ENCODE measurements at places on chromosomes 12 and 14.

GRCh38 chr12:54421879-54422250 lies 2.8 kb upstream of the ITGA5 start:
- no peak for DNase-seq

- DNase-seq: no peak
Observed at GRCh38 chr14:100165376-100165775, 5.9 kb upstream of the DEGS2 start.

GRCh38 chr12:583251-583869 lies 79.9 kb downstream of the NINJ2 start:
- no peak for DNase-seq

DNA sequence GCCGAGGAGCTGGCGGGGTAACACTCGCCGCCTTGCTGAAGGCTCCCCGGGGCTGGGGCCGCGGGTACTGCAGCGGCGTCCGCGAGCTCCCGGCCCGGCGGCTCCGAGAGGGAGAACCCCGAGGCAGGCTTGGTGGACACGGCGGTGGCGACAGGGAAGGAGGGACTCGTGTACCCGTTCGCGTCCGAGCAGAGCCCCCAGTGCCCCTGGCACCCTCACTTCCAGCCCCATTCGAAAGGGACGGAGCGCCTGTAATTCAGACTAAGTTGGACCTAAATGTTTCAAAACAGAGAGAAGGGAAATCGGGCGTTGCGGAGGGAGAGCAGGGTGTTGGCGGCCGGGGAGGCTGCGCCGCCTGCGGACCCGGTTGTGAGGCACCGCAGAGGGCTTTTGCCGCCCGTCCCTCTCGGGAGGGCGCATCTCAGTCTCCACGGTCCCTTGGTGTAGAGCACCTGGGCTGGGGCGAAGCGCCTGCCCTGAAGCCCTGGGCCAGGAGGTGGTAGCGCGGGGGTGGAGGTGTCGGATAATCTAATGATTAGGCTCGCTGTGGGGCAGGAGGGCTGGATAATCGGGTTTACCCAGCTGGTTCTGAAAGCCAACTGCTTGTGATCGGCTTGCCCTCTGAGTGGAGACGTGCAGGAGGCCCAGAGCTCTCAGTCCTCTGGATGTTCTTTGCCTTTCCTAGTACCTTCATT lies 771 bp downstream of the DAAM1 start:
- DNase-seq: peak; percentile 33

DNA sequence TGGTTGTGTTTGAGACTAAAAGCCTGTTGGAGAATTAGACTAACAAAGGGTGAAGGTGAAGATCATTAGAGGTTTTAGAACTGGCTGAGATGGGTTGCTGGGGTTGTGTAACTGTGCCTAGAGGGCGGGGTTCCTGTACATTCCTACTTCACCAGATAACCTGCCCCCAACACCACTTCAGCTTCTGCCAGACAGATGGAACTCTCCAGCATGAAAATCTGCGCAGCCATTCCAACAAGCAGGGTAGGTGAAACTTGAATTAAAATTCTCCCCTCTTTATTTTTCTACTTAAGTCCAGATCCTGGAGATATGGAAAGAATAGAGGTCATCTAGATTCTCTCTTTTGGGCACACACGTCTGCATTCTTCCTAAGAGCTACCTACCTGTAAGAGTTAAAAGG lies 6.0 kb downstream of the FOXG1 start:
- DNase-seq: no peak

GRCh38 chr14:64639340-64639821 lies 64.8 kb upstream of the PLEKHG3 start:
- DNase-seq: no peak

DNA sequence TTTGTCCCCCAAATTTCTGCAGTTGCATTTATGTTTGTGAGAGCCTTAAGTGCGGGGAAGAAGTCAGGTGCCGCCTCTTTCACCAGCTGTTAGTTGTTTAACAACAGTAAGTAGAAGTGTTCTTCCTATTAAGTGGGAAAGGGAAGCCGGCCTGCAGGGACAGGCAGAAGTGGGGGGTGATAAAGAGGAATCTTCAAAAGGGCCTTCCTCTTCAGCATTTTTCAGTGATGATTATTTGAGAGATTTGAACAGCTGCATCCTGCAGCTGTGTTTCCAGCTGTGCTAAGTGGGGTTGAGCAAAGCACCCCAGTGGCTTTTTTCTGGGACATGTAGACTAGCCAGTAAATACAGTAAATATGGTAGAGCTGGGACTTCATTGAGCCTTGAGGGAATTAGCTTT lies 32.1 kb upstream of the SLC38A1 start:
- DNase-seq: no peak

- DNase-seq: no peak
Observed at GRCh38 chr14:80576401-80576800, 365.1 kb upstream of the DIO2 start.

GRCh38 chr12:57632958-57633840 lies at the start of gene B4GALNT1:
Gene B4GALNT1, minus strand, starts transcription at chr12:57633201. Its CDS starts 1,069 bp downstream, at chr12:57632132.
- DNase-seq: peak; percentile 53

DNA sequence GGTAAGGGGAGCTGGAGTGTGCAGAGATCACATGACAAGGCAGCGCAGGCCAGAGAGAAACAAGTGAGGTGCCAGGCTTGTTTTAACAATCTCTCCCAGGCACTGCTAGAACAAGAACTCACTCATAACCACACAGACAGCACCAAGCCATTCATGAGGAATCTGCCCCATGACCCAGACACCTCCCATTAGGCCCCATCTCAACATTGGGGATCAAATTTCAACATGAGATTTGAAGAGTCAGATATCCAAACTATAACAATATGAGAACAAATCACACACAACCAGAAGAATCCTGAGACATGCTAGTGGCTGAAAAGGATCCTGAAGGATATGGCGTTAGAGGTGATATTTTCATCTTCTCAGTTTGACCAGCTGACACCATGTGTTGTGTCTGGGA lies 21.9 kb downstream of the OR6J1 start:
- no peak for DNase-seq

GRCh38 chr12:117491711-117492110 lies 130.3 kb upstream of the NOS1 start:
- DNase-seq: no peak

- no peak for DNase-seq
Observed at GRCh38 chr14:35336494-35337268, 44.5 kb downstream of the PSMA6 start.

DNA sequence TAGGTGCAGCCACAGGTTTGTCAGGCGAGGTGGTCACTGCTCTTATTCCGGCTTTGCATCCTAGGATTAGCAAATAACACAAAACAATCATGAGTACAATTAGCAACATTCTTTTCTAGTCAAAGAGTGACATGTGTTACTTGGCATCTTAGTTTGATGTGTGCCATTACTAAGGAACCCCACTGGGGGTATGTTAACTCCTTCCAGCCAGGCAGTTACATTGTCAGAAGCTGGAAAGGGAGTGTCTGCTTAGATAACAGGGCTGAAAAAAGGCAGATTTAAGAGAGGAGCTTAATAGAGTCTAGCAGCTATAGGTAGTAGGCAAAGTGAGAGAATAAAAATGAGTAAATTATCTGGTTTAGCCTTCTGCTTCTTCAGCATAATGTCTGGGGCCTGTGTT lies 30.5 kb upstream of the METAP2 start:
- DNase-seq: no peak

DNA sequence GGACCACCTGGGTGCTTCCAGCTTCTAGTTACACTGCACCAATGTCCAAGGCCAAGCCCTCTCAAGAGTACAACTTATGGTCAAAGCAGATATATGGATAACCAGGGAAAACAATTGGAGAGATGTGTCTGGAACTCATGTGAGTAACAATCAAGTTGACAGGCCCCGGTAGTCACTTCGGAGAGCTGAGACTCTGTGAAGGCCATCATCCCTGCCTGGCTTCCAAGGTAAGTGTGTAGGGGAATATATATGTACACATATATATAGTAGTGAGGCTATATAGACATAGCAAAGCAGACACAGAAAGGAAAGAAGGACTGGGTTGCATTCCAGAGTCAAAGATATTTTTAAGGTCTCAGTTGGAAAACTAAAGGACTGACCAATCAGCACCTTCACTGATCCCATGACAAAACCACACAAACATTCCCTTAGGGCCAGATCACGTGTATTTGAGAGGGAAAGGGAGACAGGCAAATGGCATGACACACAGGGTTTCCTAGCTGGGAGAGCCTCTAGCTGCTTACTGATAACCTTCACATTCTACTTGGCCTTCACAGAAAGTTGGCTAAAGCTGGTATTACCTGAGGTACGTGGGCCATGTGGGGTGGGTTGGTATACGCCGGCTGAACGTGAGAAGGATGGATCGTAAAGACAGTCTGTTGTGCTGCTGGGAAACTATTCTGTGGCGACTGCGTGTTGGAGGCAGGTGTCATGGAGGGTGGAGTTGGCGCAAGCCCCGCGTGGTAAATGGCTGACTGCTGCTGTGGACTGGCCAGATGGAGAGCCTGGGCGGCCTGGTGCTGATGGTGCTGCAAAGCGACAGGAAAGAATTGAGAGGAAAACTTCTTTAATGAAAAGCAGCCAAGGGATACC lies 50.0 kb downstream of the SH2B3 start:
- DNase-seq: no peak

- no peak for DNase-seq
Observed at GRCh38 chr12:118520214-118521035, 144.1 kb downstream of the SUDS3 start.

DNA sequence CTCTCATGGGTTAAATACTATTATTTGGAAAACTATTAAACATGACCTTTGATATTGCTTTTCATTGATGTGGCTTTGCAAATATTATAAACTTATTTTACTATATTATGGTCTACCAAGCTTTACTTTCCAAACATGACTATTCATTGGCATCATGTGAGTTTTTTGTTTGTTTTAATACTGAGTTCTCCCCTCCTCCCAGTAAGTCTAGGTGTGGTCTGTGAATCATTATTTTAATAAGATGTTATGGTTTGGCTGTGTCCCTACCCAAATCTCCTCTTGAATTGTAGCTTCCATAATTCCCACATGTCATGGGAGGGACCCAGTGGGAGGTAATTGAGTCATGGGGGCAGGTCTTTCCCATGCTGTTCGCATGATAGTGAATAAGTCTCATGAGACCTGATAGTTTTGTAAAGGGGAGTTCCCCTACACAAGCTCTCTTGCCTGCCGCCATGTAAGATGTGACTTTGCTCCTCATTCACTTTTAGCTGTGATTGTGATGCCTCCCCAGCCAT lies 80.0 kb downstream of the BORCS5 start:
- no peak for DNase-seq

DNA sequence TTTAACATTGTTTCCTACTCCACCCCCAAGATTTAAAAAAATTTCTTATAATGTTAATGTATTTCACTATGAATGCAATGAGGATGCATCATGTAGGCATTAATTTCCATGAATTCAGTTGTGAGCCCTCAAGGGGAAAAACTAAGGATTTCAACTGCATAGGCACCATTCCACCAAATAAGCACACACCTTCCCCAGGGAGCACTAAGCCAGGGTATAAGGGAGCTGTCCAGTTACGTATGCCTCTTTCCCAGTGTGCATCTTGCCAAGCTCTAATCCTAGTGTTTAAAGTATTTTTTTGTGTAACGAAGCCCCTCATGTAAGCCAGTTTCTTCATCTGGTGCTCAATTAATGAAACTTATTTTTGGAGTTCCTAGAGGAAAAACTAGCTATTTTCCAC lies 6.6 kb downstream of the FERMT2 start:
- DNase-seq: no peak

DNA sequence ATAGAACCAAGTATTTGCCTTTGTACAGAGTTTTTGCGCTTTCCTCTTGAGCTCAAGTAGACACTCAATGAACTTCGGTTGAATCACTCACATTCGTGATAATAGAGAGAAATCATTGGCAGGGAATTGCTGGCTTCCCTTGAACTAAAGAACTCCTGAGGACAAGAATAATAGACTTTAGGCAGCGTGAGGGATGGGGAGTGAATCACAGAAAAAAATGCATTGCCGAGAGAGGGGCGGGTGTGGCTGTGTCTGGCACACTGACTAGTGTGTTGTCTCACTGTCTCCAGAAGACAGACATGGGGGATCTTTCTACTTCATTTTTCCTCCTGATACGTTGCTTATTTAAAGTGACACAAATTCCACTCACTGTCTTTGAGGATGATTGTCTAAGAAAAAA lies 805.2 kb downstream of the BCL11B start:
- no peak for DNase-seq

DNA sequence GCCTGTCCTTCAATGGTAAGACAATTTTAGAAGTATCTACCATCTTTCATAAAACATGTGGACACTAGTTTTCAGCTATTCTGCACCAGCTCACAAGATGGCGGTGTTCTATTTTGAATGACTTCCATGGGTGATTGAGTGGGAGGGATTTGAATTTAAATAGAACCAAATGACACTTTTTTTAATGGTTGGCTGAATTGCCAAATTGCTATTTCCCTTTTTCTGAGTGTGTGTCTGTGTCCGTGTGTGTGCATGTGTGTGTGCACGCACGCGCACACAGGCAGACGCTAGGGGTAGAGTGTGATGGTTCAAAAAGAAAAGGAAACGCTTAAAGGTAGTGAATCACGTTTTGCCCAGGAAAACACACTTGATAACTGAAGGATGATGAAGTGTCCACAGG lies 362.6 kb downstream of the DAD1 start:
- DNase-seq: no peak
